ENCODE measurements at places on chromosomes 3 and 15. TPM values are rescaled to one million over a fixed set of nuclear protein-coding genes. Genes with fewer than 3 reads are reported as not detected.

The PRR20G gene
- not detected for total RNA-seq

DNA sequence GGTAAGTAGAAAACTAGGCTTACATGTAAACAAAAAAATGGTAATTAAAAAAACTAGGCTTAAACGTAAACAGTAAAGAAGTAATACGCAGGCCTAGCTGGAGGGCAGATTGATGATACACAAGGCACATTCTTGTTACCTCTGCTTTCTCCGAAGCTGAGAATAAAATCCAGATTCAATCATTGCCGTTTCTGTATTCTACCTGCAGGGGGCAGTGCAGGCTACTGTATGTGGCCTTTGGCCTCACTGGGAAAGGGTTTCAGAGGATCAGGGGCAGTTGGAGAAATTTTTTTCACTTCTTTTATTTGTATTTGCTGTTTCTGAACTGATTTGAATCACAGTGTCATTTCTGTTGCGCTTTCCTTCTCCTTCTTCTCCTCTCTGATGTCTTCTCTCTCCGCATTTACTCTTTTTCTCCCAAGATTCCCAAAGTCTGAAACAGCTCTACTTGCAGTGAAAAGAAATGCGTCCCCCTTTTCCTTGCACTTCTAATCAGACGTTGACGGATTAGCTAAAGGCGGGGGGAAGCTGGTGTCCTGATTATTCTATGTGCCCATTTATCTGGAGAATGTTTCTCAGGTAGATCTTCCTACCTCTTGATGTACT lies 67.1 kb upstream of the MCTP2 start:
- H3K36me3 ChIP-seq, result no peaks in the 10 kb centered on the region
- DNase-seq, result peak; percentile 52
- no peak overlapping the region for H3K4me3 ChIP-seq
- H3K4me1 ChIP-seq, result peaks cover 5% of the 10 kb centered on the region

DNA sequence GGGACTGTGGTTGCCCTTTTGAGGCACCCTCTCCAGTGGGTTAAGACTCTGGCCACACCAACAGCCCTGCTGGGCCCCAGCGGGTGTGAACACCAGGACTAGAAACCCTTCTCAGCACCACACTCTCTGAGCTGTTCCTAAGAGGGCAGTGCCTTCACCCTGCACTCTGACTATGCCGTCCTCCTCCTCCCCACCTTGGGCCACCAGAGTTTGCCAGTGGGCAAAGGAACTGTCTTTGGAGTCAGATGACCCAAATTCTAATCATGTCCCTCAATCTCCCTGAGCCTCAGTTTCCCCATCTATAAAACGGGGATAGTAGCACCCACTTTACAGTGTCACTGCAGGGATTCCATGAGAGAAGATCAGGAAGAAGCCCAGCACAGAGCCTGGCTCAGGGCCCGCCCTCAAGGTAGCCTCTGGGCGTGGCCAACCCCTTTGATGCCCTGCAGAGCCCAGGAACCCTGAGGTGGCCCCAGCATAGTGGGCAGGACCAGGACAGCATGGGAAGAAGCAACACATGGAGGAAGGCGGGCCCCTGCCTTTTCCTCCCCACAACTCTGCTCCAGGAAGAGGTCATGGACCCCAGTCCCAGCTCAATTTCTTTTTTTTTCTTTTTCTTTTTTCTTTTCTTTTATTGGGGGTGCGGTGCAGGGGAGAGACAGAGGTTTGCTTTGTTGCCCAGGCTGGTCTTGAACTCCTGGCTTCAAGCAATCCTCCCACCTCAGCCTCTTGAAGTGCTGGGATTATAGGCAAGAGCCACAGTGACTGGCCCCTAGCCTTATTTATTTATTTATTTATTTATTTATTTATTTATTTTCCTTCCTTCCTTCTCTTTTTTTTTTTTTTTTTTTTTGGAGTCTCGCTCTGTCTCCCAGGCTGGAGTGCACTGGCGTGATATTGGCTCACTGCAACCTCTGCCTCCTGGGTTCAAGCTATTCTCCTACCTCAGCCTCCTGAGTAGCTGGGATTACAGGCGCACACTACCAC lies 115.7 kb upstream of the LINGO1 start:
- no peak overlapping the region for H3K4me3 ChIP-seq
- no peak for DNase-seq
- peaks cover 3% of the 10 kb centered on the region for H3K27me3 ChIP-seq
- no peak overlapping the region for H3K27ac ChIP-seq

GRCh38 chr15:73996939-73997338 lies 2.4 kb downstream of the PML start:
- peaks cover 25% of the 10 kb centered on the region for H3K36me3 ChIP-seq
- no peak for DNase-seq
- peaks cover 42% of the 10 kb centered on the region for H3K4me1 ChIP-seq
- H3K4me3 ChIP-seq, result peak overlapping the region; percentile 96
- peak overlapping the region; percentile 96 for H3K27ac ChIP-seq

- H3K36me3 ChIP-seq, result peaks cover 14% of the 10 kb centered on the region
- DNase-seq, result no peak
- H3K4me1 ChIP-seq, result peaks cover 14% of the 10 kb centered on the region
- H3K27me3 ChIP-seq, result no peaks in the 10 kb centered on the region
- no peak overlapping the region for H3K27ac ChIP-seq
Measured at GRCh38 chr3:150538324-150539208, 7.7 kb downstream of the SERP1 start.

Data from activated naive CD8-positive, alpha-beta T cell treated with anti-CD3 and anti-CD28 coated beads, Interleukin-2, amount 10 ng/mL, durations not matched to agents 7 days and 5 days (primary cell).